Dermis microvascular lymphatic vessel endothelial cell (primary cell): ENCODE measurements at places on chromosomes 2 and 18. TPM values are rescaled to one million over a fixed set of nuclear protein-coding genes. Genes with fewer than 3 reads are reported as not detected.

Gene C1QL2
- not detected in 2 replicates for total RNA-seq

Gene SCN1A
- under 0.01 TPM in 2 replicates for total RNA-seq

Gene PJVK
- total RNA-seq: 0.39 and 0.51 TPM in 2 replicates

Gene MARCO
- total RNA-seq: not detected in 2 replicates

Gene REEP1
- total RNA-seq: 6.7 and 15.0 TPM in 2 replicates

DNA sequence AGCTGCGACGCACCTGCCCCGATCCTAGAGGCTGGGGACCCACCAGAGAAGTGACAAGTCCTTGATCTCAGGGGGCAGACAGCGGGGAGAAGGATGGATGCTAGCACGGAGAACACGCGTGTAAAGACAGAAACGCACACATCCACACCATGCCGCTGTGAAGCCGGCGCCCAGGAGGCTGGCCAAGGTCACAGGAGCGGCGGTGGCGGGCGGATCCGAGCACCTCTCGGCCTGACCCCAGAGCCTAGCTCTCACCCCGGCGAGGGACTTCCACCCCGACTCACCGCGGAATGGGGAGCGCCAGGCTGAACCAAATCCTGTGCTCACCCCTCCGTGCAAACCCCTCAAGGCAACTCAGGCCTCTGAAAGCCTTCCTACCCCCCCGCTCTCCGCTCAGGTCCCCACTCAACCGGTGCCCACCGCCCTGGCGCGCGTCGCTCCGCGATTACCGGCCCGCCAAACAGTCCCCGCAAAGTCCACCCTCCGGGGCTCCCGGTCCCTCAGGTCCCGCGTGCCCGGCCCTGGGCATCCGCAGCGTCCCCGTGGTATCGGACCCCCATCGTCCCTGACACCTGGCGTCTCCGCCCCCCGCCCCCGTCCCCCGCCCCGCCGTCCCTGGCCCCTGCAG lies 460 bp upstream of the LRRFIP1 start:
- DNase-seq: no peak

DNA sequence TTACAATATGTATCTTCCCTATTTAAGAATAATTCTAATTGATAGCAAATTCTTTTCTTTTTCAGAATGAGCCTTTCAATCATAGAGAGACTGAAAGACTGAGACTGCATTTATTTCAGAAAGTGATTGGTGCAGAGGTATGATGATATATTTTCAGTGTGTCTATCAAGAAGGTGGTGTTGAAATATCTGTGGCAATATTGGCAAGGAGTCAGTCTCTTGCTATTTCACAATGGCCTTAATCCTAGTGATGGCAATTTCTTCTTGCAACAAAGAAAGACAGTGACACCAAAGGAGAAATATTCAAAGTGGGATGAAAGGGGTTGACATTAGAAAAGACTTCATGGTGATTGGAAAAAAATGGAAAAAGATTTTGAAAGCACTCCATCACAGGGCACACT lies 21.7 kb upstream of the ZBTB14 start:
- DNase-seq: no peak
